ENCODE measurements at places on chromosomes 4 and X. TPM values are rescaled to one million over a fixed set of nuclear protein-coding genes. Genes with fewer than 3 reads are reported as not detected.

DNA sequence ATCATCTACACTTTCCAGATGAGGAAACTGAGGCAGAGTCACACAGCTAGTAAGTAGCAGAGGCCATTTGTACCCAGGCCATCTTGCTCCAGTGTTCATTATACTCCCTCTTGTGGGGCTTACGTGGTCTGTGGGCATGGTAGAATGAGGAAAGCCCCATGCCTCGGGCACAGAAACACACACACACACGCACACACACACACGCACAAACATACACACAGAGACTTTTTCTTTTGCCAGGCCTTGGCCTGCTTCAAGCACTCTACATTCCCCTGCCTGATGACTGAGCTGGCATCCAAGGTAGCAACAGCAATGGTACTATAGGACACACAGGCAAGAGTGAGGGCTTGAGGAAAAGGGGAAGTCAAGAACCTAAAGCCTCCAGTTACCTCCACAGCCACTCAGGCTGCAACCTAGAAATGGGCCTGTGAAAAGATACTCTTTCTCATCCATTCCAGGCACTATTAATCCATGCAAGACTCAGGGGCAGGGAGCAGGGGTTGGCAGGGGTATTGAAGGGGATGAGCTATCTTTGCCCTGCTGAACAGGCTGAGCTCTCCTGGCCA lies 43.6 kb downstream of the STARD8 start:
- H3K27me3 ChIP-seq = no peaks in the 10 kb centered on the region
- H3K4me3 ChIP-seq = no peak overlapping the region
- no peaks in the 10 kb centered on the region for H3K36me3 ChIP-seq
- 0 out of 2 replicates have a peak, but pooled peaks cover 7% of the 10 kb centered on the region for H3K4me1 ChIP-seq
- no peak overlapping the region for H3K27ac ChIP-seq

DNA sequence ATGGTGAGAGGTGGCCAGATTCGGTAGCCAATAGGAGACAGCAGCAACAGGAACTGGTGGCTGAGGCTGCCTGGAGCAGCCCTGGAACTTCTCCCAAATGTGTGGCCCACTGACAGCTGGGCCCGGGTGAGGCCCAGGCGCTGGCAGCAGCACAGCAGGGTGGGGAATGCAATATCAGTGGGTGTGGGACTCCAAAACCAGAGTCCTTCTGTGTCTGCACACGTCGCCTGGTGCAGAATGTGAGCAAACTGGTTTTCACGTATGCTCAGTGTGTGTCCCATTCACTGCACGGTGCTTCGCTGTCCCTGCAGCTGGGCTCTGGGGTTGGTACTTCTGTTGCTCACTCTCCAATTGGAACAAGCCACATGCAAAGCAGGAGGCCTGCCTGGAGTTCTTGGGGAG lies 14.4 kb upstream of the CENPU start:
- H3K27ac ChIP-seq = no peak overlapping the region
- no peaks in the 10 kb centered on the region for H3K36me3 ChIP-seq
- H3K4me3 ChIP-seq = no peak overlapping the region
- peaks cover 13% of the 10 kb centered on the region for H3K4me1 ChIP-seq
- H3K27me3 ChIP-seq = no peaks in the 10 kb centered on the region

GRCh38 chr4:179116011-179116410 lies 1673.8 kb upstream of the AGA start:
- no peaks in the 10 kb centered on the region for H3K27me3 ChIP-seq
- DNase-seq = no peak
- no peaks in the 10 kb centered on the region for H3K36me3 ChIP-seq
- no peak overlapping the region for H3K4me3 ChIP-seq
- no peak overlapping the region for H3K27ac ChIP-seq

DNA sequence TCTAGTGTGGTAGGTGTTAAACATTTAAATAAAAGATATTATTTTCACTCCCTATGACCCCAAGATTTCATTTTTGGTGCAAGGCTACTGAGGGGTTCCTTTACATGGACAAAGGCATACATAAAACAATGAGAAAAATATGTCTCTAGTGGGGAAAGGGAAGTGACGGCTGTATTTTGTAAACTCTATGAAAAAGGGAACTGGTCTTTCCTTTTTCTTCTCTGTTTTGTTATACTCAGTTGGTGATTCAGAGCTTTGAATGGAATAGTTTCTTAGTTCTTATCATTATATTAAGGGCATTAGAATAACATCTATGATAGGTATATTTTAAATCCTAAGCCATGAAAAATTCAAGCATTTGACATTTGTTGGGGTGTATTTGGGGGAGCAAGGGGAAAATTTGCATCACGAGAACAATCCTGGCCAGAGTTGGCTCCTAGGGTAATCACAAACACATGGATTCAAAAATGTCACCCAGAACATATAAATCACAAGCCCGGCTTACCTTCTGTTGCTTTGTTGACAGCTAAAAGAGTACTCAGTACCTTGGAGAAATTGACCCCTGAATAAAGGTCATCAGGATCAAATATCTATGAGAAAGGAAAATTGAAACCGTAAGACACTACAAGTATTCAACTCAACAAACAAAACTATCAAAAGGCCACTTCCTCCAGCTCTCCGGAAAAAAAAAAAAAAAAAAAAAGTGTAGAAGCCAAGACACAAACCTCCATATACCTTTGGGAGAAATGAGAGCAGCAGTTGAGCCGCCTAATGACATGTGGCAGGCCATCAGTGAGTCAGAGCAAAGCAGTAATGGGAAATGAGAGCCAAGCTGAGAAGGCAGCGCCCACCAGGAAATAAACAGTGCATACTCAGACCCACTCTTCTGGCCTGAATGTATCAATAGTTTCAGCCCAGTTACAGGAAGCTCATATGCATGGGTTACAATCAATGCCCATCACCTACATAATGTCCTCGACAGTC lies 33.4 kb downstream of the ARHGEF6 start:
- H3K4me1 ChIP-seq = no peaks in the 10 kb centered on the region
- H3K27ac ChIP-seq = no peak overlapping the region
- no peaks in the 10 kb centered on the region for H3K27me3 ChIP-seq
- no peak overlapping the region for H3K4me3 ChIP-seq

GRCh38 chrX:99703473-99703872 lies 706.6 kb downstream of the PCDH19 start:
- no peak overlapping the region for H3K4me3 ChIP-seq
- no peaks in the 10 kb centered on the region for H3K4me1 ChIP-seq

DNA sequence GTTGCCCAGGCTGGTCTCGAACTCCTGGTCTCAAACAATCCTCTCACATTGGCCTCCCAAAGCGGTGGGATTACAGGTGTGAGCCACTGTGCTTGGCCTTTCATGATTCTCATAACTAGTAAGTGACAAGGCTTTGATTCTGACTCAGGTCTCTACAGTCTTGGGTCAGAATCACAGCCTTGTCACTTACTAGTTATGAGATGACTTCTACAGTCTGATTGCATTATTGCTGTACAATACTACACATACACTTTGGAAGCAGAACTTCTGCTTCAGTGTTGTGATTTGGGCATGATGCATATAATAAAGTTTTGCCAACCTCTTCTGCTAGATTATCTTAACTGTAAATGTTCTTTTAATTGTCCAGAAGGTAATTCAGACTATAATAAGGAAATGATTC lies 123.3 kb downstream of the KDM6A start:
- no peaks in the 10 kb centered on the region for H3K36me3 ChIP-seq
- H3K27me3 ChIP-seq = no peaks in the 10 kb centered on the region
- no peak overlapping the region for H3K27ac ChIP-seq
- peak; percentile 3 for DNase-seq
- H3K4me1 ChIP-seq = no peaks in the 10 kb centered on the region
- H3K4me3 ChIP-seq = no peak overlapping the region

The RAB33A gene
- total RNA-seq = 3.3 TPM

The SPATA4 gene
- total RNA-seq = not detected

The XG gene
- total RNA-seq = 16.3 TPM
